ENCODE measurements at places on chromosomes 7 and 10. TPM values are rescaled to one million over a fixed set of nuclear protein-coding genes. Genes with fewer than 3 reads are reported as not detected.

- peak; percentile 70 for DNase-seq
Measured at GRCh38 chr10:119654540-119654939, 3.4 kb downstream of the BAG3 start.

DNA sequence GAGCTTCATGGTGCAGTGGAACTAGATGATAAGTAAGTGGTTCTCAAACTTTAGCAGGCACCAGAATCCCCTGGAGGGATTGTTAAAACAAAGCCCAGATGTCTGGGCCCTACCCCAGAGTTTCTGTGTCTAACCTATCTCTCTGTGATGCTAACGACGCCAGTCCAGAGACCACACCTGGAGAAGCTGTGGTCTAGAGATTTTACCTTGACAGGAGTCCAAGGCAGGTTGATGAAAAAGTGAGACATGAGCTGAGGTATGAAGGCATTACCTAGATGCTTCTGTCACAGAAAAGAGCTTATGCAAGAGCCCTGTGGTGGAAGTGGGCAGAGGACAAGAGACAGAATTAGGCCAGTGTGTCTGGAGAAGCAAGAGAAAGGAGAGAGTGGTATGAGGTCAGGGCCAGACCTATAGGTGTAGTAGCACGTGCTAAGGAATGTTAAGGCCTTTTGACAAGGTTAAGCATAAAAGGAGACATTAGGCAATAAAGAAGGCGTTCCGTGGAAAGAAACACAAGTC is 184.3 kb upstream of the TCF7L2 start:
- no peak for DNase-seq

- DNase-seq, result no peak
Measured at GRCh38 chr10:107834706-107835105, 670.2 kb upstream of the SORCS1 start.

The DNAJC1 gene
- total RNA-seq, result 19.2 TPM

GRCh38 chr10:128092454-128092853 is 33.8 kb downstream of the MKI67 start:
- peak; percentile 18 for DNase-seq

- DNase-seq, result peak; percentile 98
Measured at GRCh38 chr10:32958085-32959005, at the start of gene ITGB1. Gene ITGB1 (minus strand): TSS chr10:32958230. CDS start chr10:32935558, 22,672 bp downstream.

DNA sequence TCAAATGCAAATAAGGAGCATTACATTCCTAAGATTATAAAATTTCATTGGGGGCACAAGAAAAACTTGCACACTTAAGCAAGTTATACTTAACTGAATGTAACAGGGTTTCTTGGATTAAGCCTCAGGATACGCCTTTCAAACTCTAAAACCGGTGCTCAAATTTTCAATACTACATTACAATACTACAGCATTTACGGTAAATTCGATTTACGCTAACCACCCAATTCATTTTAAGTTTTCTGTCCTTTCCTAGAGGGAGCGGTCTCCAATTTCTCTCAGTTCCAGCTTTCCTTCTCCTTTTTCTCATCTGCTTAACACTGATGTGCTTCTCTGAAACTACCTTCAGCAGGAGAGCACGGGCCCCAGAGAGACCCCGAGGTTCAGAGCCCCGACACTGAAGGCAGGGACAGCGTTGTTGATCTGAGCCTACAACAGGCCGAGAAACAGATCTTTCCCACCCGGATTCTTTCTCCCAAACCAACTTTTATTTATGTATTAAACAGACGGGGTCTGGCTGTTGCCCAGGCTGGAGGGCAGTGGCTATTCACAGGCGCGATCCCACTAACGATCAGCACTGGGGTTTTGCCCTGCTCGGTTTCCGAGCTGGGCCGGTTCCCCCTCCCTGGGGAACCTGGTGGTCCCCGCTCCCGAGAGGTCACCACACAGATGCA is 798 bp downstream of the ZNF425 start:
- no peak for DNase-seq

DNA sequence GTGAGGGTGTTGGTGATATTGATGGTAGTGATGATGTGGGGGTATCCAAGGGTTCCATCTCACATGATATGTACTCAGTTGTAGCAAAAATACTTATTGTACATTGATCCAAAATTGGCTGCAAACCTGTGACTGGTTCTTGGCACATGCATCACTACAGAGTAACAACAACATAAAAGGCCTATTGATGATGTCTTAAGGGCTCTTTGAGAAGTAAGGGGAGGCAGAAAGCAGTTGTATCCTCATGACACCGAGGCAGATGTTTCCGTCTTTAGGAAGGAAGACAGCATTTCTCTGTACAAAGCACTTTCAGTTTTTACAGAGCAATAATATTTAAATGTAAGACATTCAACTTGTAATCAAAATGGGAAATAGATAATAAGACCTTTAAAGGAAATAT is 34.5 kb downstream of the NRG3 start:
- no peak for DNase-seq

The CACNB2 gene
- total RNA-seq, result not detected

DNA sequence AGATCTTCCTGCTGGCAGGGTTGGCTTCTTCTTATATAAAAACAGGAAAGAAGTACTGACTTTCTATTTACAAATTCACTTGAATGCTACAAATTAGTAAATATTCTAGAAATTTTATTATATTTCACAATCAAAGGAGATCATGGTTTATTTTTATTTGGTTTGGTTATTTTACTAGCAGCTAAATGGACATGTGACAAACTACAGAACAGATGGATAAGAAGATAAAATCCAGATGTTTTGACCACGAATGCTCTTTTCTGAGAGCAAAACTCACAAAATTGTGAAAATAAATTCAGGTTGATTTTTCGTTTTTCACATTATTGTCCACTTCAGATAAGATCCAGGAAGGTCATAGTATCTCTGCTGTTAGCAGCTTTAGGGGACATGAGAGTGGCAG is 55.4 kb downstream of the CACNA2D1 start:
- no peak for DNase-seq

GRCh38 chr7:4806983-4807597 is 31.7 kb downstream of the AP5Z1 start:
- DNase-seq, result no peak

The CFAP43 gene
- total RNA-seq, result 0.89 TPM

GRCh38 chr10:104591441-104591840 is 49.6 kb upstream of the SORCS3 start:
- DNase-seq, result no peak

The CYP26C1 gene
- not detected for total RNA-seq

DNA sequence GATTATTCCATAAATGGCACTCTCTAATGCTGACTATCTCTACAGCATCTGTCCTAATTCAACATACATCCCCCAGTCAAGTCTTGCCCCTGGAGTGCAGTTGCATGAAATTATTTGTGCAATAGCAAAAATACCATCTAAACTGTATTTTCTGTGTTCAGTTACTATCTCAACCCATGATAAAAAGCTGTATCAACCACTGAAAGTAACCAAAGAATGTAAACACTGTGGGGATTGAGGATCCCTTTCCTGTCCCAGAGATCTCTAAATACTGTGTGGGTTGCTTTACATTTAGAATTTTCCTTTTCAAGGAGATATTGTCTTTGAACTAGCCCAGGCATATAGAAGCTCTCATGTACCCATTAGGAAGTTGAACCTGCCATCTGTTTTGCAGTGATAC is 23.9 kb upstream of the DGKI start:
- DNase-seq, result no peak

The PTEN gene
- total RNA-seq, result 19.6 TPM

- DNase-seq, result no peak
Measured at GRCh38 chr7:96637522-96637921, 72.1 kb downstream of the SEM1 start.

DNA sequence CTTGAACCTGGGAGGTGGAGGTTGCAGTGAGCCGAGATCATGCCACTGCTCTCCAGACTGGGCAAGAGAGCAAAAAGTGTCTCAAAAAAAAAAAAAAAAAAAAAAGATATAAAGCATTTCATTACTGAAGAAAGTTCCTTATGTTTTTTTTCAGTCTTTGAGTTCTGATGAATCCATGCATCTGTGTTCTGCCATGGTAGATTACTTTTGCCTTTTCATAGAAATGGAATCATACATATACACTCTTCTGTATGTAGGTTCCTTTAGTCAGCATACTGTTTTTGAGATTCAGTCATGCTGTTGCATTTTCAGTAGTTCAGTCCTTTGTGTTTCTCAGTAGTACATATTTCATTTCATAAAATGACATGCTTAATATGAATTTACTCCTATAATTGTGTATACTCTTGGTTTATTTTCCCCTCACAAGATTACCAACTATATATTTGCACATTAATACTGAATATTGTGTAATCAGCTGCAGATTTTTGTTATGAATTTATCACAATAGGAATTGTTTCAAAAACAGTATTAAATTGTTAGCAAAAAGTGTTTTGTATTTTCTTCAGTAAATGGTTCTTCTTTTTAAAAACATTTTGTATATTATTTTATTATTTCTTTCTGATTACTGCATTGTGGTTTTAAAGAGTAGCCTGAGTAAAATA is 2.8 kb upstream of the ZNF777 start:
- DNase-seq, result no peak

The NKX1-2 gene
- total RNA-seq, result 0.36 TPM

The GPNMB gene
- 65.4 TPM for total RNA-seq

The DEPP1 gene
- total RNA-seq, result 0.44 TPM

GRCh38 chr10:31646519-31646918 is 282.1 kb downstream of the ARHGAP12 start:
- no peak for DNase-seq

- no peak for DNase-seq
Measured at GRCh38 chr7:158576050-158576762, 11.4 kb downstream of the PTPRN2 start.

GRCh38 chr7:19899529-19899928 is 126.1 kb upstream of the TMEM196 start:
- no peak for DNase-seq

GRCh38 chr7:144761493-144761892 is 74.4 kb downstream of the TPK1 start:
- DNase-seq, result no peak

The SEC61G gene
- total RNA-seq, result 1,484 TPM

DNA sequence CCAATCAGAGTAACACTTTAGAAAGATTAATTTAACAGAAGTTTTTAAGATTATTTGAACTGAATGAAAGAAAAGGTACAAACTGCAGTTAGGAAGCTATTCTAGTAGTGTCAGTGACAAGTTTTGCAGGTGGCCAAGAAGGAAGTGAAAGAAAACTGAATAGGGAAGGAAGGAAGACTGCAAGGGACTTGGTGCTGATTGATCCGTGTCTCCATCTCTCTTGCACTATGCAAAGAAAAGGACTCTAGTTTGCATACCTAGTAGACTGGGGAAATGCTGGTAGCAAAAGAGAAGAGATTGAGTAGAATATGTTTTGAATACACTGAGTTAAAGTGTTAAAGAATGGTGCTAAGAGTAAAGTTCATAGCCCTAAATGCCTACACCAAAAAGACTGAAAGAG is 33.0 kb downstream of the OR6V1 start:
- DNase-seq, result no peak

DNA sequence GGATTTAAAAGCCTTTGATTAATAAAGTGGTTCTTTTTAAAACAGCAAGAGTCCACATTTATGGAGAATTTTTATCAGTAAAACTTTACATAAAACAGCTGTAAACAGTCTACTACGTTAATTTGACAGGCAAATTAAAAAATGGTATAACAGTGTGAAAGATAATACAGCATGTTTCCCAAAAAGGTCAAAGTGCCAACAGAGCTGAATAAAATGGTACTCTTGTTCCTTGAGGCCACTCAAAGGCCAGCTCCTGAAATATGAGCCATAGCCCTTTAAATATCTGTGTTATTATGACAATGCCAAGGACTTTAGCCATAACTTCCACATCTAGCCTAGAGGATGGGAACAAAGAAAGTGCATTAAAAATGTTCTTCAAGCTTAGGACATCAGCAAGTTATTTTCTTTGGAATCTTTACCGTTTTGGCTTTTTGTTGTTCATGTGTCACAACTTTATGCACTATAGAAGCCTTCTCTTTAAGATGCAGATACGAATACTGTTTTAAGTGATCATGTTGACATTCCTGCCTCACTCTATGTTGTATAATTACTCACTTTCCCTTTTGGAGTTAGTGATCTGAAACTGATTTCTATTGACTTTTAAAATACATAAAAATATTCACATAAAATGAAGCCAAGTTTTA is 165.6 kb downstream of the RNLS start:
- DNase-seq, result no peak

DNA sequence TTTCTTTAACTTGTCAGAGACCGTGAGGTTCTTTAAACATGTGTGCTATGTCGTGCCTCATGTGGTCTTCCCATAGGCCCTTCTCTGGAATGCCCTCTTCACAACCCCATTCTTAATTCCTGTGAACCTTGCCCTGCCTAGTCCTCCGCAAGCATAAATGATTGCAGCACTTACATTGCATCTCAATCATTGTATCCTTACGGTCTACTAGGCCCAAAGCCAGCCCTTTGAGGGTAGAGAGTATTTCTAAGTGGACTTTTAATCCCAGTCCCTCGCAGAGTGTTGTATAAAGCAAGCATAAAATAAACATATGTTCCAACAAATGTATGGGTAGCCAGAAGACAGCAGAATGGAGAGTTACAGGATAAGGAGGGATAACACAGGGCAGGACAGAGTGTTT is 92.1 kb upstream of the FAM133B start:
- DNase-seq, result no peak

DNA sequence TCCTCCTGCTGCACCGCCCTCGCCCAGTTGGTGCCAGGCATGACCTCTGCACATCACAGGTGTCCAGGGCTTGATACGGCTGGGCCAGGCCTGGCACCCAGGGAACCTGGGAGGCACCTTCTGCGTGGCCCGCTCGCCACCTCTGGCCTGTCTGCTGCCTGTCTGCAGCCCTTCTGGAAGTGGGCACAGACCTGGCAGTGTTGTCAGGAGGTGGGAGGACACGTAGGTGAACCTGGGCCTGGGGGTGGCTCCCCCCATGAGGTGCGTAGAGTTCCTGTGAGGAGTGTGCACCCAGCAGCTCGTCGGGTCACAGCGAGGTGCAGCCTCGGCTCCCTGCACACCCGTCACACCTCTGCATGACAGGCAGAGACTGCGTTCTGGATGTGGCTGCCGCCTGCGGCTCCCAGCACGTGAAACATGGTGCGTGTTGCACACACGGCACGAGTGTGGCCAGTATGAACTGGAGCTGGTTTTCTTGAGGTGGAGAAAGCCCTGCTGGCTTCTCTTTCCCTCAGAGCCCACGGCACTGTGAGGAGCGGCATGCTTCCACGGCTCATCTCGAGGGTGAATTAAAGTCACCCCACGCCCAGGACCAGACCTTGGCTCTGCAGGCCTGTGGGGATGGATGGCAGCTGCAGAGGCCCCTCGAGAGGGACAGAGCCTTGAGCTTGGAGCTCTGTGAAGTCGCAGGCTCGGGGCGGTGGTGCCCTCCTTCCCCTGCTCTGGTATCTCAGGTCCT is 24.8 kb downstream of the INPP5A start:
- DNase-seq, result no peak

- no peak for DNase-seq
Measured at GRCh38 chr7:65287023-65287422, 86.6 kb upstream of the ZNF92 start.
